ENCODE measurements at places on chromosomes 7 and 10.

DNA sequence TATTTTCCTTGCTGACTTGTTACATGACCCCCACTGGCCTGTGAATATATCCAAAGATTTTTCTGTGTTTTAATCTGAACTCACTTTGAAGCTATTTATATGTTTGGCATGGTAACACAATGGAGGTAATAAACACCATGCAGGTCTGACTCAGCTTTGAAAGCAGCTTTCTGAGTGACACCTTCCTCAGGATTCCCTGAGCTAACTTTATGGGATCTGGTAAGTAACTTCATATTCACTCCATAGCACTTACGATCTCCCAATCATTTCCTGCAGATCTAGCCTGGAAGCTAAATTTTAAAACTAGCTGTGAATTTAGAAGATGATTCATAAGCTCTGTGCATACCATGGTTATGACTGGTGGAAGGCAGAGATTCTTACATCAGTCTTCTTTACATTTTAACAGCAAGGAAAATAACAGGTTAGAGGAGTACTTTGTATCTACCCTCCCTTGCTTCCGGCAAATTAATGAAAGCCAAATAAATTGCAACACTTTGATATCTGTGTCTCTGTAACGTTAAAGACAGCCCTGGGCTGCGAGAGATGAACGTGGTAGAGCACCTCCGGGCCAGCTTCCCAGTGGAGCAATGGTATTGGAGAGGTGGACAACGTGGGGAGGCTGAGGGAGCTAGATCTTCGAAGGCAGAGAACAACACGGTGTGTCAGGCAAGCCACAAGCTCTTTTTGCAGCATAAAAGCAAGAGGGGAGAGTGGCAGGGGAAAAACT lies 170.2 kb upstream of the KLF14 start:
- no peak for DNase-seq

- DNase-seq: no peak
Measured at GRCh38 chr7:2530071-2530987, 10.8 kb downstream of the LFNG start.

DNA sequence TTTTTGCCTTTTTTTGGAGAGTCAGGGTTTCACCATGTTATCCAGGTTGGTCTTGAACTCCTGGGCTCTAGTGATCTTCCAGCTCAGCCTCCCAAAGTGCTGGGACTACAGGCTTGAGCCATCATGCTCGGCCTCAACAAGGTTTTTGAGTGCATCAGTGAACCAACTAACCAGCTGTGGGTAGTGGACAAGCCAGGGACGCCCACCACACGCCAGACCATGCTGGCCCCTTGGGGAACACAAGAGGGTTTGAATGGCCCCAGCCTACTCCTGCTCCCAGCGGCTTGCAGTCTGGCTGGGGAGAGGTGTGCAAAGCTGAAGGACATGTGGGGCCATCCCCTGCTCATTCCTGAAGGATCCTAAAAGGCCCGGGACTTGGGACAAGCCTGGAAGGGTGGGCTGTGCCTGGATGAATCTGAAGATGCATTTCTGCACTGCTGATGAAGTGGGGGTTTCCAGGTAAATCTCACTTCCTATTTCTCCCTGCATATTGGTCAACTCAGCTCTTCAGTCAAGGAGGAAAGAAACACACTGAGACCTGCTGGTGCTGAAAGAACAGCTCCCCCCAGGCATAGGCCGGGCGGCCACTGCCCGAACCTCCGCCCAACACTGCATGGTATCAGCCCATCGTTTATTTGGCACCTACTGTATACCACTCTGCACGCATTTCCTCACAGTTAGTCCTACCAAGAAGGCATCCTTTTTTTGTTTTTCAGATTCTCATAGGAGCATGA lies 6.9 kb downstream of the MMD2 start:
- no peak for DNase-seq

DNA sequence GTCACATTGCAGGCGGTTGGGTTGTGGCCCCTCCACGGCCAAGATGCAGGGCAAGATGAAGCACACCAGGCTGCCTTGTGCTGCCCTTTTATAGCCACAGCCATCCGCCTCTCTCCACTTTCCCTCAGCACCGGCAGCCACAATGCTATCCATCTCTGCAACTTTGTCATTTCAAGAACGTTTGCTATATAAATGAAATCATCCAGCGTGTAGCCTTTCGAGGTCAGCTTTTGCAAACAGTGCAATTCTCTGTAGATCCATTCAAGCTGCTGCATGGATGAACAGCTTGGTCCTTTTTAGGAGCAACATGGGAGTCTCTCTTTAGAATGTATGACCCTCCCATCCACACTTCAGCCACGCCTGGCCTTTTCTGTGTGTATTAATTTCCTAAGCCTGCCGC lies 6.4 kb upstream of the IL15RA start:
- DNase-seq: no peak

DNA sequence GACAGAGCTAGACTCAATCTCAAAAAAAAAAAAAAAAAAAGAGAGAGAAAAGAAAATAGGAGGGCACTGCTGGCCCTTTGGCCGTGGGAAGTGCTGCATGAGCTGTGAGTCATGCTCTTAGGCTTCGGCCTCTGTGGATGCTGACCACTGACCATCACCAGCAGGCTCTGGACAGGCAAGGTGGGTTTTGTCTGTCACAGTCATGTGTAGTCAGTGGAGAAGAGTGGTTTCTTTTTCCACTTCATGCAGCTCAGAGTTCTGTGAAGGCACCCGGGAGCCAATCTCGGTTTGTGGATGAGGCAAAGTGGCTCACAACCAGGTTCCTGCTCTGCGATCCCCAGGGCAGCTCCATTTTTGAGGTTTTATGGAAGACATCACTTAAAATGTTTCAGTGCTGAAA lies 58.1 kb downstream of the PRTFDC1 start:
- DNase-seq: no peak

DNA sequence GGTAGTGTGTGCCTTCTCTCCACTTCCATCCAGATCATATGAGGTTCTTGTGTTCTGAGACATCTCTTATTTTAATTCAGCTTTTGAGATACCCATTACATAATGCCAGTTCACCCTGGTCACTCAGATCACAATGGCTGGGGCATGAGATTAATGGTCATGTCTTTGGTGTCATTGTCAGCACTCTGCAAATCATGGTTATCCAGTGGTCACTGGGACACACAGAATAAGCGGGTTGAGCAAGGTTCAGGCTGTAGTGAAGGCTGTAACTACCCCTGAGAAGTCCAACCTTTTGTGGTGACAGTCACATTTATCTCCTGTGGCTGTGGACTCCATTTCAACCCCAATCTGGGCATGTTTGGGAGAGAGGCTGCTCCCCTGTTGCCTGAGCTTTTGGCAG lies 35.8 kb downstream of the SORCS3 start:
- no peak for DNase-seq

DNA sequence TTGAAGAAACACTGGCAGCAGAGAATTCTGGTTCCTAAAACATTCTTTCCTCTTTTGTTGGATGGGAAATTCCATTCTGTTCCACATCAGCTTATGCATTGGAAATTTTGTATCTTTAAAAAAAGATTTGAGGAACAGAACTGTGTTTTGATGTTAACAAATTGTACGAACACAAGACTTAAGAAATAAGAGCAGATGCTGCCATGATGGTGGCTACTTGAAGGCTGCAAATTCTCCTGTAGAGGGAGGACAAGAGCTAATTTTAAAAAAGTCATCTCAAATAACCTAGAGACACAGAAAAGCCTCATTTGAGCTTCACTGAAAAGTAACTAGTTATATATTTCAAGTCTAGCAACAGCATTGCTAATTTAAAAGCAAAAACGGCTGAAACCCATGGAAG lies 29.8 kb downstream of the NDUFB2 start:
- DNase-seq: no peak

GRCh38 chr10:110679486-110680272 lies 35.5 kb downstream of the RBM20 start:
- no peak for DNase-seq

- no peak for DNase-seq
Measured at GRCh38 chr7:132501956-132502355, 74.3 kb downstream of the PLXNA4 start.

GRCh38 chr10:29160150-29160617 lies 128.7 kb upstream of the LYZL1 start:
- no peak for DNase-seq

DNA sequence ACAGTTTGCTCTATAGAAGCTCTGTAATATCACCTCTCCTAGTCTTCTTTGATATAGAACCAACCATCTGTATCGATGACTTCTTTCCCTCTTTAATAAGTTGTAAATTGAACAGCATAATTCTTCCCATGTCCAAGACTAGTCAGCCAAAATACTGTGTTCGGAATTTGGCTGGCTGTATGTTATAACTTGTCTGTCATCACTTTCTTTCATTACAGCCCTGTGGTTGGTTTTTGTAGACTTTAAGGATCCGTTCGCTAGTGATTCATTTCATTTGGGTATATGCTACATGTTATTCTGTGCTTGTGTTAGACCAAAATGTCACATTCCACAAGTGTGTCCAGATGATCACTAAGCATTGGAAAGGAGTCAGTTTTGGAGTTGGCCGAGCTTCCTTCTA lies 155.4 kb upstream of the ITGB1 start:
- no peak for DNase-seq

- DNase-seq: peak; percentile 17
Measured at GRCh38 chr10:129877773-129878371, 86.2 kb downstream of the EBF3 start.

DNA sequence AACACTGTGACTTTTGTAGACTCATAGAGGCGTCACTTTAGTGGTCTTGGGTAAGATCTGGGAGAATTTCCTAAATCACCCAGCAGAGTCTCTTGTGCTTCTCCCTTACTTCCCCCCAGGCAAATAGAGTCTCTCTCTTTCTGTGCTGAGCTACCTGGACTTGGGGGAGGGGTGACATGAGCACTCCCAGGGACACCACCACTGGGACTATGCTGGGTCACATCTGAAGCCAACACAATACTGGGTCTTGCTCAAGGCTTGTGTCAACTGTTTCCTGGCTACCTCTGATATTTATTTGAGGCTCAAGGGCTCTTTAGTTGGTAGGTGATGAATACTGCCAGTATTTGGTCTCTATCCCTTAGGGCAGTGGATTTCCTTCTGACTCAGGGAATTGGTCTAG lies 214.6 kb upstream of the TPK1 start:
- DNase-seq: no peak

DNA sequence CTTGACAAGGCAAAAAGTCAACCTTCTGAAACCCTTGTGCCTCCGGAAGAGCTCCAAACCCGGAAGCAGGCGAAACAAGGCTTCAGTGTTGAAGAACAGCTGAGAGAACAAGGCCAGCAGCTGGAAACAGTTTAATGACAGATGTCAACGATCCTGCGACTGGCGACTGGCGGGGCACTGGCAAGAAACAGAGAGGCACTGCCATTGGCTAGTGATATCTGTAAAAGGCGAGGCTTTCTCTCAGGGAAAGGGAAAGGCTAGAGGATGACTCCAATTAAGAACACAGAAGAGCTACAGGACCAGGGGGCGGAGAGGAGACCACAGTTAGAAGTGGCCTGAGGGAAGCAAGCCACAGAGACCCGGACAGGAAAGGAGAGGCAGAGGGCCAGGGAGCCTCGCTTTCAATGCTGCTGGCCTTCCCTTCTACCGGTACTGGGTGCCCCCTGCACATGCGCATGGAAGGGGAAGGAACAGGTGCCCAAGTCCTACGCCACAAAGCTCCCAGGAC lies 19.4 kb downstream of the ITGB1 start:
- no peak for DNase-seq

DNA sequence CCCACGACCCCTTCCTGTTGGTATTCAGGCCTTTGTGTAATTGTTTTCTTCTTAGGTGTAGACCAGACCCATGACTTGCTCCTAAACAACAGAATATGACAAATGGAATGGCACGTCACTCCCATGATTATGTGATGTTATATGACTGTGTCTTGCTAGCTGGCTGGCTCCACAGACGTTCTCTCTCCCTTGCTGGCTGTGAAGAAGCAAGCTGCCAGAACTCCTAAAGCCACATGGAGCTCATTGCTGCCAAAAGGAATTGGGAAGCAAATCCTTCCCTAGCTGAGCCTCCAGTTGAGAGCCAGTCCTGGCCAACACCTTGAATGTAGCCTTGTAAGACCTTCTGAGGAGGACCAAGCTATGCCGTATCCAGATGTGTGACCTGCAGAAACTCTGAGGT lies 74.2 kb downstream of the RAB18 start:
- no peak for DNase-seq
